NCI-H2029 (cell line): ENCODE measurements at places on chromosomes 2 and 18.
A peak's percentile ranks its signal among the peaks of the same experiment; 100 is the strongest.

DNA sequence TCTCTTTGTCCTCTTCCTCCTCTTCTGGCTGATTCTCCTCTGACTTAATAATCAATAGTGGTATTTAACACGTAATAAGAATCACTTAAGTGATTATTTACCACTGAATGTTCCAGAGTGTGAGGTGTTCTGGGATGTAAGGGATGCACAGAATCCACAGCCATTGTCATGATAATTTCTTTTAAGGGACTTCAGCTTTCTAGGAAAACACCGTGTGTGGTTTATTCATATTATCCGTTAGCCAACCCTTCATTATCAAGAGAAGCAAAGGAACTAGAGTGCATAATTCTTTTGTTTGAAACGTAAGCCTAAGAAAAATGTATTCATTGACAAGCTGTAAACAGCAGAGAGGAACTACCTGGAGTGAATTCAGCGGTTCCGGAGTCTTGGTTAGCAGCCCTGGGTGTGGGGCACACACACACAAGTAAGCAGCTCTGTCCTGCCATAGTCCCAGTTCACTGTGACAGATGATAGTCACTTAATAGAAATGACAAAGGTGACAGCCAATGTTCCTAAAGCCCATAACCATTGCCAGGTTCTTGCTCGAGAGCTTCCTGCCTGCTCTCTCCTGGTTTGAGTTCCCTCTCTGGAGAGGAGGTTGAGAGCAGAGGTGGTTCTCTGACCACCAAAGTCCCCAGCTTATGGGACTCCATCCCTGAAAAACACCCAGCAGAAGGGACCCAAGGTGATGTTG, 101.9 kb downstream of the ACOXL start:
- no peak for DNase-seq

GRCh38 chr2:30231212-30231995, at the start of gene LBH:
TSS of gene LBH (plus strand) at chr2:30231534. CDS start at chr2:30231739, 205 bp downstream.
- DNase-seq, result peak; percentile 17

DNA sequence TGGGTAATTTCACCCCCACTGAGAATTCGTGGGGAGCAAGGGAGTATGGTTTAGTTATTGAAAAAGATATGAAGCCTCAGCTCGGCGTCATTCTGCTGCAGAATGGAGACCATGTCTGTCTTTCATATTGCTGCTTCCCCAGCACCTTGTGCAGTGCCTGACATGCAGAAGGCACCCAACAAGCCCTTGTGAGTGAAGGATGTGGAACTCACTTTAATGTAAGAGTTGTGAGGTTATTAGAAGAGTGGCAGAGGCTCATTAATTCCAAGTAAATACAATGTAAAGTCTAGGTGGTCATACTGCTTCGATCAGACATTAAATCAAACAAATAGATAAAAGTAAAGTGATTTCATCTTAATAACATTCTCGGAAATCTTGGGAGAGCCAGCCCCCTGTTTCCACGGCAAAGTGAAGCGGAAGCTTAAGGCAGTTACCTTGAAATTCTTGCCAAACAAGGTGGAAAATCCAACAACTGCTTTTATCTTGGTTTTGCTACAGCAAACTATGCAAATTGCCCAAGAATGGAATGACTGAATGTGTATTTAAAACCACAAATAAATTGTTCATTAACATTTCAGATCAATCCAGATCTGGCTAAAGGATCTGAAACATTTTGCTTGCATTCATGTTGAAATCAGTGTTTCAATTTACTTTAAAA, 9.6 kb downstream of the CFAP221 start:
- no peak for DNase-seq

DNA sequence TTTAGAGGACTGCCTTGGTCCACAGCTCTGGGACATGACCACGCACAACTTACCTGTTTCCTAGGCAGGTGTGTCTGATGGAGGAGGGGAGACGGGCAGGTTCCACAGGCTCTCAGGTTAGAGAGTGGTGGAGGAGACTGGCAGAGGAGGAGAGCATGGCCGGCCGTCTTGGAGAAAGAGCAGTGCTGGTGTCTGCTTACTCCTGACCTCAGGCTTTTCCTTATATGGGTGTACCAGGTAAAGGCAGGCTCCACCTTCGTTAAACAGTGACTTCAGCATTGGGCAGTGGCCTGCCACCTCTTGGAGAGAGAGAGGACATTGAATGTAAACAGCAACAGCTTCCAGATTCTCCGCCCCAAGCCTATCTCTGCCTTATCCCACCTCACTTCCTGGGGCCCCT, at the start of gene CAPN13:
Gene CAPN13, minus strand, starts transcription at position 198 of the 400 bp plus-strand sequence. CDS start 20,121 bp downstream, outside the sequence.
- DNase-seq, result peak; percentile 93

- DNase-seq, result no peak
Observed at GRCh38 chr18:55458456-55459203, 129.4 kb downstream of the TCF4 start.

DNA sequence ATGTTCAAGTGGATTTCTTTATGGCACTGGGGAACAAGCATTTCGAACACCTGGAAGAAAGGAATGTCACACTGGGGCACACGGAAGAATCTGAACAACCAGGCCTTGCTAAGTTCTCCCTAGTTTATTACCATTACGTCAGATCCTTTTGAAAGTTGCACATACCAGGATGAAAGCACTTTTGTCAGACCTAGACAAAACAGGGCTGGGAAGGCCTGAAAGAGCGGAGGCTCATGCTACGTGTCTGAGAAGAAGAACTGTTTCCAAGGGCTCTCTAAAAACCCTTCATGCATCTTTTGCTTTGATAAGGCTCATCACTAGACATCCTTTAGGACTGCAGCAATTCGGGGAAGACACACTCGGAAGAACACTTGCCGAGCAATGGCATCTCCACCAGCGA, 15.4 kb upstream of the SLC25A52 start:
- no peak for DNase-seq

- no peak for DNase-seq
Observed at GRCh38 chr2:67544286-67544685, 147.2 kb downstream of the ETAA1 start.

- no peak for DNase-seq
Observed at GRCh38 chr18:33470216-33470615, 29.7 kb upstream of the CCDC178 start.

DNA sequence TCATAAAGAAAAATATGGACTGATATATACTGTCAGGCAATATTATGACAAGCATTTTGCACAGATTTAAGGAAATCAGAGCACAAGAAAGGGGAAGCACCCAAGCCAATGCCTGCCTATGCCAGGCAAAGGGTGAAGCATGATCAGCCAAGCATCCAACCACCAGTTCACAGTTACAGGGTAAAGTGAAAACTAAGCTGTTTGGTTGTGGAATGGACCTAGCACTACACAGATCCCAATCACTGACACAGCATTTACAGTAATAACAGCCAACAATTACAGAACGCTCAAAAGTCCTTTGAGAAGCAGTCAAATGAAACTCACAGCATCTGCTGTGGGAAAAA, 90.3 kb downstream of the SP3 start:
- DNase-seq, result no peak

DNA sequence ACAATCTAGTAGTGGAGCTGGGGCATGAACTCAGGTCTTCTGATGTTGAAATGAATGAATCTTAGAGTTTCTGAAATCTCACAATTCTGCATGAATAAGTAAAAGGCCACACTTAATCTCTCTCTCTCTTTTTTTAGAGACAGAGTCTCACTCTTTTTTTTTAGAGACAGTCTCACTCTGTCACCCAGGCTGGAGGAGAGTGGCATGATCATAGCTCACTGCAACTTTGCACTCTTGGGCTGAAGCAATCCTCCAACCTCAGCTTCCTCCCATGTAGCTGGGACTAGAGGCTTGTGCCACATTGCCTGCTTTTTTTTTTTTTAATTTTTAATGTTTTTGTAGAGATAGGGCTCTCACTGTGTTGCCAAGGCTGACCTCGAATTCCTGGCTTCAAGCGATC, 68.9 kb upstream of the THOC1 start:
- no peak for DNase-seq

- no peak for DNase-seq
Observed at GRCh38 chr18:55356815-55357214, 231.2 kb downstream of the TCF4 start.

- DNase-seq, result no peak
Observed at GRCh38 chr2:7785700-7786099, 868.5 kb downstream of the RNF144A start.

GRCh38 chr2:102788885-102789260, 27.0 kb downstream of the TMEM182 start:
- no peak for DNase-seq

DNA sequence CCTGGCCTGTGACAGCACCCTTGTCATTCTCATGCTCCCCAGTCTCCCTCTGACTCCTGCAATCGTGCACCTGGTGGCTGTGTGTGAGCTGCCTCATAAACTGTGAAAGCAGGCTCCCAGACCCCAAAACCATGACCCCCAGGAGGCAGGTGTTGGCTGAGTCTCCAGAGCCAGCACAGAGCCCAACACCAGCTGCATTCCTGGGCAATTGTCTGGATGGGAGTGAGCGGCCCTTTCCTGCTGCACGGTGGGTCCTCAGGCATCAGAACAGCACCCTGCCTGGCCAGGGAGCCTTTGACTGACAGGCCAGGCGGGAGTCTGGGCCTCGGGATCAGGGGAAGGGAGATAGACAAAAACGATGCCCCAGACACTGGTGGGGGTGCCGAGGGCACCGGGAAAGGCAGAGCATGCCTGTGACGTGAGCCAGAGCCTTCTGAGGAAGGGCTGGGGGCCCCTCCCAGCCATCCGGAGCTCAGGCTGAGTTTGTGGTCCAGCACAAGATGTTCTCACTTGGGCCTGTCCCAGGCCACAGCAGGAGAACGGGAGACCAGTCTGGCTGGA, 135.1 kb upstream of the GPC1 start:
- no peak for DNase-seq

DNA sequence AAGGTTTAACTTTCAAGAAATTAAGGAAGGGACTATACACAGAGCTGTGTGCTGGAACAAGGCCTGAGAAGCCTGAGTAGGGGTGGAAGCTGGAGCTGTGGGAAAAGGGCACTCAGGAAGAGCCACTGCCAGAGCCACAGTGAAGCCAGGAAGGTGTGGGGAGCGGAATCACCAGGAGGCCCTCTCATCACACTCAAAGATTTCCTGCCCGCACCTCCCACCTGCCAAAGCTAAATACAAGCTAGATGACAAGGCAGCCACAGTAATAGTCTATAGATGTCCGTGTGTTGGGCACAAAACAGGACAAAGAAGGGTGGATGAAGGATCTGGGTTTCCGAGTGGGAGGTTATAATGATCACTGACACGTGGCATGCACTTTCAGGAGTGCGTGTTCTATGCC, 126.0 kb downstream of the ZNF532 start:
- no peak for DNase-seq

GRCh38 chr2:179410552-179411356, 146.1 kb upstream of the SESTD1 start:
- DNase-seq, result peak; percentile 44

DNA sequence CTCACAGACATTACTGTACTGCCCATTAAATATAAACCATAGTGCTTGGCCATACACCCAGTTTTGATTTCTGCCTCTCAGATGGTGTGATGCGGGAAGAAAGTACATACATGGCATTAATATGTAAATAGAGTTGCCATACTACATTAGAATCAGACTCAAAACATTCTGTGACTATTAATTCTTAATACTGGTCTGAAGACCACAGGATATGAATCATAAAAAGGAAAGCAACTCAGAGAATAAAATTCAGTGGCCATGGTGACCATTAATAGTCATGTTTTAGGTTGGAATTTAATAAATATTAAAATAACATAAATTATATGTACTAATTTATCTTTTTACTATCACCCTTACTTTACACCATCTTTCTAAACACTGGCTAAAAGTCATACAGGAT, 33.0 kb upstream of the WDR75 start:
- no peak for DNase-seq

DNA sequence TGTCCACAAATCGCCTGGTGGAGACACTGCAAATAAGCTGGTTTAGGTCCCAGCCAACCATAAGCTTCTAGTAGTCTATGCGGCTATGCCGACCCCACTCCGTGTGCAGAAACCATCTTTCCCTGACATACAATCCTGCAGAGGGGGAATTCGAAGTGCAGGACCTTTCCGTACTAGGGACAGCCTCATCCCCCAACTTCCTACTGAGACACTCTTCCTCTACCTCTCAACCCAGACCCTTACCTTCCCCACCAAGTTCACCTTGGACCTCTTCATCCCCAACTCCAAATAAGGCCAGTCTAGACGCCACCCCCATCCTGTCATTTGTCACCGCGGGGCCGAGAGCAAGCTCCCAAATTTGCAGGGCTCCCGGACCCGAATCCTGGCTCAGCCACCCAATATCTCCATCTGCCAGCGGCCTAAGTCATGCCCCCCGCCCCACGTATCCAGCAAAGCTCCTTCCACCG, 496 bp downstream of the SUCLG1 start:
- DNase-seq, result no peak

DNA sequence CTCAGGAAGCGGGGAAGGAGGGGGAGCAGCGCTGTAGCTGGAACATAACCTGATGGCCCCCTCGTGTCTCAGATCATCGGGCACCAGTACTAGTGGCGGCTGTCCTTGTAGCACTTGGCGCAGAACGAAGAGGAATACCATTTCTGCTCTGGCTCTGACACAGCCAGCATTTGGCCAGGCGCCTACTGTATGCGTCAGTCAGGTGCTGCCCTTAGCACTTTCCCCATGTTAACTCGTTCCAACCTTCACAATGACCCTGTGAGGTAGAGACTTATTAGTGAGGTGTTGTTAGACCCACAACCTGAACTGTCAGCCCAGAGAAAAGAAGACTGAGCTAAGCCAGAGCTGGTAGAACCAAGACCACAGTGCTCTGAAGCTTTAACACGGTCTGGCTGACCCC, 47.7 kb upstream of the EML6 start:
- no peak for DNase-seq

- DNase-seq, result no peak
Observed at GRCh38 chr2:86426271-86426670, 14.9 kb upstream of the KDM3A start.

GRCh38 chr2:239377591-239377990, 23.2 kb downstream of the HDAC4 start:
- DNase-seq, result no peak

DNA sequence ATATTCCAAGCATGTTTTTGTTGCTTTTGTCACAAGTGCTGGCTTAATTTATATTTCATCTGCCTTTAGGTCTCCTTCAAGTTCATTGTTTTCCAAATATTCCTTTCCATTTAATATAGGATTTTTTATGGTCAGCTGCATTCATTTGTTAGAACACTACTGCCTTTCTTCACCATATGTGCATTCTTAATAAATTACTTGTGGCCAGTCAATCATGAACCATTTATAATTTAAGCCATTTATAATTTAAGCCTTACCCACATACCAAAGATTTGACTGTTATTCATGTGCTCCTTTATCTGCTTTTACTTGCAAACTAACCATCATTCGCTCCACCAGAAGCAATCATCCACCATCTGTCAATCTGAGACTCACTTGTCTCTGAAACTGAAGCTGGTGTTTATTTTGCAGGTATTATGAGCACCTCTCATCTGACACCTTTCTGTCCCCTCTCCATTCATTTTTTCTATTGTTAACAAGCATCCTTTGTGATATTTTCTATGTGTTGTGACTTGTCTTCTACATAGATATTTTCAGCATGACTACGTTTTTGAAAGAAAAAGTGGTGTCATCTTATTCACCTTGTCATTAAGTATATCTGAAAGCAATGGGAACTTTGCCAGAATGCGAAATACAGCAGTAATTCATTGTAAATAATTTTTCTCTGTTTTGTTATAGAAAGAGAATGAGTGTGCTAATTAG, 786.8 kb downstream of the KCNJ3 start:
- DNase-seq, result no peak

GRCh38 chr2:141103216-141103615, 1027.6 kb downstream of the LRP1B start:
- no peak for DNase-seq

GRCh38 chr2:198017068-198017467, 212.7 kb downstream of the PLCL1 start:
- DNase-seq, result no peak

GRCh38 chr18:31146809-31147208, 15.8 kb downstream of the DSC1 start:
- no peak for DNase-seq
